GM20000 (cell line): ENCODE measurements at places on chromosomes 4 and X.

- no peak for DNase-seq
Observed at GRCh38 chr4:5969336-5969735, 48.9 kb downstream of the C4orf50 start.

GRCh38 chr4:157327666-157328065 is 107.1 kb downstream of the GRIA2 start:
- DNase-seq = no peak

DNA sequence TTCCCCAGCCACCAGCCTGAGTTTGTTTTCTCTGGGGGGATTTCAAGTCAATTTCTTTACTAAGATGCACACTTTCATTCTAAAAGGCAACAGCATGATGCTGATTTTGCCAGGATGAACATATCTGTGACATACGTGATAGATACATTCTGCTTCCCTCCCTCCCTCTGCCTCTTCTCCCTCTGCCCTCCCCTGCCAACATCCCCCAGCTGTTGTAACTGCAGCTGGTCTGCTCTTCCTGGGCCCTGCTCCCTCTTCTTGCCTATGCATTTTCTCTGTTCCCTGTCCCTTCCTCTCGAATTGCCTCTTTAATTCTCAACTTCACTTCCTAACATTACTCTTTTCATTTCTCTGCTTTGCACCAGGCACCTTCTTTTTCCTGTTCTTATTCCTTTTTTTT is 83.4 kb downstream of the AASDH start:
- DNase-seq = no peak

- no peak for DNase-seq
Observed at GRCh38 chr4:183094393-183095198, 4.5 kb upstream of the WWC2 start.

GRCh38 chr4:89609756-89610155 is 227.2 kb downstream of the SNCA start:
- no peak for DNase-seq

GRCh38 chr4:19936476-19936875 is 315.2 kb upstream of the SLIT2 start:
- DNase-seq = no peak
